ENCODE measurements at places on chromosomes 7 and 10.

- no peak for DNase-seq
These were observed 90.7 kb upstream of the LEP start for GRCh38 chr7:128150223-128150865.

- no peak for DNase-seq
These were observed 512.9 kb downstream of the IPMK start for GRCh38 chr10:57754803-57755202.

- no peak for DNase-seq
These were observed 88.7 kb downstream of the RAMP3 start for GRCh38 chr7:45246339-45246738.

- DNase-seq = no peak
These were observed 868 bp downstream of the EMX2 start for GRCh38 chr10:117543225-117544003.

- DNase-seq = no peak
These were observed 877.9 kb downstream of the KCNMA1 start for GRCh38 chr10:76759681-76760080.

DNA sequence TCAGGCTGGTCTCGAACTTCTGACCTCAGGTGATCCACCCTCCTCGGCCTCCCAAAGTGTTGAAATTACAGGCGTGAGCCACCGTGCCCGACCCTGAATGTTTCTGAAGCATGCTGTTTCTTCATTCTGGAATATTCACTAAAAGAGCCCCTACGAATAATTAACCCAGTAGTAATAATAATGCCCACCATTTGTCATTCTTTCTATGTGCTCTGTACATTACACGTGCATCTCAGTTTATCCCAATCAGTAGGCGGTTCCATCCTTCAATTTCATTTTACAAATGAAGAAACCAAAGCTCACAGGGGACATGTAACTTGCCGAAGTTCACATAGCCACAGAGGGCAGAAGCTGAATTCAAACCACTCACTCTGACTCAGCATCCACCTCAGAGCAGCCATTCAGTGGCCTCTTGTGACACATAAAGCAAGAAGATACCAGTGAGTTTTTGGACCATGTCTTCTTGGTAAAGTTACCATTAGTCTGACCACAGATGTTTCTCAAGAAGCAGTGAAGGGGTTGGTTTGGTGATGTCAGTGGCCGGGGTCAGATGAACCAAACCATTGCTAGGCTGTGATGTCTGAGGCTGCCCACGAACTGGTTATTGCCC lies 71.9 kb upstream of the DUSP5 start:
- DNase-seq = no peak

Data from activated CD4-positive, alpha-beta T cell treated with anti-CD3 and anti-CD28 coated beads, Interleukin-2, amount 50 U/mL, for 1 hour (primary cell).